HT-29 (cell line): ENCODE measurements at places on chromosomes 12 and 14.

- DNase-seq, result no peak
Observed at GRCh38 chr12:122850695-122851350, 15.6 kb downstream of the HIP1R start.

DNA sequence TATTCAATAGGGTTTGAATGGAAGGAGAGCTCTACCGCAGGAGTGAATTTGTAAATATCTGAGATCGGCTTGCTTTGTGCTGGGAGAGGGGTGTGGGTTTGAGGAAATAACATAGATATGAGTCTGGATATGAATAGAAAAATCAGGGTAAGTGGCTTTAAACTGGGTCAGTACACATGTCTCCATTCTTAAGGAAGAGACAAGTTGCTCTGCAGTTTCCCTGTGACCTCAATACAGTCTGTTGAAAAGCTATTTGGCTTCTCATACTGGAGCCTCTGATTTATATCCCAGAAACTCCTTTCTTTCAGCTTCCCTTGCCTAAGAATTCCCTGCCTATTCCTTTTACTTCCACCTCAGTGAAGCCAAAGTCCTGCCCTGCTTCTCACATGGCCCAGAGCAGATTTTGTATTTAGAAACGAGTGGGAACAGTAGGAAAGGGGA is 153.5 kb upstream of the ATF7IP start:
- DNase-seq, result peak; percentile 9

DNA sequence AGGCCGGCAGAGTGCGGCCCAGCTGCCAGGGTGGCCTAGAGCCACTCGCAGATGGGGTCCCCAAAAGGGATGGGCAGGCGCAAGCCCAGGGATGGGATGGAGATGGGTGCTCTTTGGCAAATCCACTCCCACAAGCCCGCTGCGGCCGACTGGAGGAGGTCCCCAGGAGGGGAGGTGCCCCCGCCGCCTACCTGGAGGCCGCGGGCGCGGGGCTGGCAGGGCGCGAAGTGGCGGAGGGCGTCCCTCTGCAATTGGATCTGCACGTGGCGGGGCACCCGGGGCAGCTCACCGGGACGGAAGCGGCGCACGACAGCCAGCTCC is 730 bp downstream of the PPP1R3E start:
- DNase-seq, result no peak

DNA sequence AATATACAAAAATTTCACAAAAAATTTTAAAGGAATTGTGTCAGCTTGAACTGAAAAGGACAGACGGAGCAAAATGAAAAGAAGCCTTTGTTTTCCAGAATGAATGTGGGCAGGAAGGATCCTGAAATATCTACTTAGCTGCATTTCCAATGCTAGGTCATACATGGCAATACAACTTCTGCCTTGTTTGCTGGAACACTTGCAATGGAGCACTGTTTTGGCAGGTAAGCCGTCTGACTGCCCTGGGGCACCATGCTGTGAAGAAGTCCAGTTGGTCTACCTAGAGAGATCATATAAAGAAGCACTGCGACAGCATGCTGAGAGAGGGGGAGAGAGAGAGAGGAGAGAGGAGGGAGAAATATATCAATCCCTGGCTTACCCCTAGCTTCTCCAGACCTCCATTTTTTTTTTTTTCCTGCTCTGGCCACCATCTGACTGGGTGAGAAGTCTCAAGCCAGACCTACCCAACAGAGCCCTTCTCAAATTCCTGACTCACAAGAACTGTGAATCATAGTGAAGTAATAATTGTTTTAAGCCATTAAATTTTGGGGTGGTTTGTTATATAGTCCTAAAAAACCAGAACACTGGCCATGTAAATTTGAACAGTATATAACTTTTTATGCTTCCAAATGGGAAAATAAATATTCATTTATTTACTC is 97.1 kb upstream of the PRICKLE1 start:
- DNase-seq, result no peak

GRCh38 chr12:88753066-88753465 is 172.8 kb upstream of the KITLG start:
- no peak for DNase-seq

- DNase-seq, result no peak
Observed at GRCh38 chr12:46900734-46901463, 75.1 kb upstream of the SLC38A4 start.

GRCh38 chr14:66398437-66398836 is 87.7 kb upstream of the CCDC196 start:
- no peak for DNase-seq

- no peak for DNase-seq
Observed at GRCh38 chr14:74572726-74573301, 39.2 kb downstream of the LTBP2 start.

- DNase-seq, result no peak
Observed at GRCh38 chr12:51850081-51850964, 1.8 kb upstream of the FIGNL2 start.

DNA sequence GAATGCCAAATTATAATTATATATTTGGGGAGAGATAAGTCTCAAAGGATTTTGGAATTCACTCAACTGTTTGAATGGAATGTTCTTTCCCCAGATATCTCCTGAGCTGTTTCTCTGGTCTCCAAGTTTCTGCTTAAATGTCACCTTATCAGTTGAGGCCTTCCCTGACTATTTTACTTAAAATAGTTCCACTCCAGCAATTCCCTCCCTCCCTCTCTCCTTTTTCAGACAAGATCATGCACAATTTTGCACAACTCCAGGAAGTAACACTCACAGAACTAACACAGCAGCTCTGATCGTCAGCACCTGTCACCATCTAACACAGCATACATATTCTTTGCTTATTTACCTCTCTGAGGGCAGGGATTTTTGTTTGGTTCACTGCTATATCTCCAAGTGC is 12.5 kb downstream of the BTG1 start:
- DNase-seq, result no peak

GRCh38 chr12:111275308-111275707 is 93.6 kb downstream of the PHETA1 start:
- DNase-seq, result no peak

- no peak for DNase-seq
Observed at GRCh38 chr14:49497267-49497666, 88.9 kb downstream of the RPS29 start.

DNA sequence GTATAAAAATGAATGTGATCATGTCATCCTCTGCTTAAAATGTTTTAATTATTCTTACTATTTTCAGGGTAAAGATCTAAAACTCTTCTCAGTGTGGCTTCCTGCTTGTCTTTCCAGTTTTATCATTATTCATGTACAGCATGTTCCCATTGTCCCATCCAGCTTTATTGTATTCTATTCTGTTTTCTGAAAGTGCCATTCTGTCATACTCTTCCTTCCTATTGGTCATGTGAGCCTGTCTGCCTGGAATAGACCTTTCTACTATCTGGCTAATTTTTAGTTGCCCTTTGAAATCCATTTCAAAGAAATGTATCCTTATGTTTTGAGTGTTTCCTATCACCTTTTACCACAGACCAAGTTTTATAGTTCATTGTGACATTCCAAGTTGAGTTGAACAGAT is 34.9 kb downstream of the PALS1 start:
- no peak for DNase-seq

DNA sequence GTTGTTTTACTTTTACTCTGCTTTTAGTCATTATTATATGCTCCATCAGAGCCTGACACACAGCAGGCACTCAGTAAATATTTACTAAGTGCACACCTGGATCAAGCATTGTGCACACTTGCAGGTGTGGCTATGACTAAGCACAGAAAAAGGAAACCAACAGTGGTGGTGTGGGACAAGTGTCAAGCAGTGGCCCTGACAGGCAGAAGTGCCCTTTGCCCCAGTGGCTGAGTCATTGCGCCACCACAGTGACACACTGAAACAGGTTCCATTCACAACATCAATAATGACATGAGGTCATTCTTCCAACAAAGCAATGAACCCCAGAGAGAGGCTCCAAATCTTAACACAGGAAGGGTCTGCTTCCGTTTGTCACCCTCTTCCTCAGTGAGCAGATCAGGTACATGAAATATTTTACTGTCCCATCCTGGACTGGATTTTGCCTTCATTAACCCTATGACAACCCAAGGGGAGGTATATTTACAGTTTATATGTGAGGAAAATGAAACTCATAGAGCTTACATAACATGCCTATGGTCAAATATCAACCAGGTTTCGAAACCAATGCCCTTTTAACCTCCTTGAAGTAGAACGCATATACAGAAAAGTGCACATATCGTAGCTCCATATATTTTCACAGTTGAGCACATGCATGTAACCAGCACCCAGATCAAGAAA is 82.6 kb upstream of the GTF2A1 start:
- peak; percentile 90 for DNase-seq

DNA sequence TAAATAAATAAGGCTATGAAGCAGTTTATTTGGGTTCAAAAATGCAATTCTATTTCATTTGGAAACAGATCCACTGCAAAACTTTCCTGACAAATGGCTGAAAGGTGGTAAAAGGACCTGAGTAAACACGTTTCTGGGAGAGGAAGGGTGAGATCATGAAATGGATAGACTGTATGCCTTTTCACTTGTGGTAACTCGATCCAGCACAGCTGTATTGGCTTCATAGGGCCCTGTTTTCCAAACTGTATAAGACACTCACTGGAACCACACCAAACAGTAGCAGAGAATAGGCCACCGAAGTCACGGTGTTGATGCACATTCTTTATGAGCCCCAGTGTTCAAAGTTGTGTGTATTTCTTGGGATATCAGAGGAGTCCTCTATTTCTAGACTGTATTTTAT is 325.2 kb upstream of the DIO2 start:
- DNase-seq, result no peak

GRCh38 chr14:73936548-73936947 is 13.3 kb downstream of the FAM161B start:
- DNase-seq, result no peak

DNA sequence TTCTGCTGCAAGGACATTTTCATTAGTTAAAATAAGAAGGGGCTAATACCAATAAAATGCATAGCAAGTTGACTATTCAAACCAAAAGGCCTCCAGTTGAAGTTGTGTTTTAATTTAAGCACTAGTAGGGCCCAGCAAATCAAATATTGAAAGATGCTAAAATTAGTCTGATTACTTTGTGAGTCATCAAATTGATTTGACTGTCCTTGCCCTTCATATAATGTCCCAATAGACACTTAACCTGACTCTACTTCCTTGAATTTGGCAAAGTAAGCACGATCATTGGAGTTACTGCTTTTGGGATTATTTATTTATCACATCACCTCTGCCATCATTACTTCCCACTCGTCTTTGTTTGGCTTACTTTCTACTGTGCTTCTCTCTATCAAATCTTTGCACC is 798.5 kb downstream of the DIO2 start:
- DNase-seq, result no peak

DNA sequence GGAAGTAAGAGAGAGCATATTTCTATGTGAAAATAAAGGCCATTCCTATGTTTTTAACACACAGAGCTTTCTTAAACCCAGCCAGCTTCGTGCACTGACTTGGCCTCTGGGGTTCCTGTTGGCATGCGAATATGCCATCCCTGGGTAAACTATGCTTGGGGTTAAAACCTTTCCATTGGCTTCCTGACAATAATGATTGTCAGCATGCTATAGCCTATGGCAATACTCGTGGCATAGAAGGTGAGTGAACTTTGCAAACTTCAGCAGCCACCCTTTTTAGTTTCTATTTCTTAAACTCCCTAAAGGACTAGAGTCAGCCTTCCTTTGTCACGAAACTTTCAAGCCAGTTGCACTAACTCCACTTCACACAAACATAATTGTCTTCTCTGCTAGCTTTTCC is 148.4 kb upstream of the RGS6 start:
- DNase-seq, result no peak

DNA sequence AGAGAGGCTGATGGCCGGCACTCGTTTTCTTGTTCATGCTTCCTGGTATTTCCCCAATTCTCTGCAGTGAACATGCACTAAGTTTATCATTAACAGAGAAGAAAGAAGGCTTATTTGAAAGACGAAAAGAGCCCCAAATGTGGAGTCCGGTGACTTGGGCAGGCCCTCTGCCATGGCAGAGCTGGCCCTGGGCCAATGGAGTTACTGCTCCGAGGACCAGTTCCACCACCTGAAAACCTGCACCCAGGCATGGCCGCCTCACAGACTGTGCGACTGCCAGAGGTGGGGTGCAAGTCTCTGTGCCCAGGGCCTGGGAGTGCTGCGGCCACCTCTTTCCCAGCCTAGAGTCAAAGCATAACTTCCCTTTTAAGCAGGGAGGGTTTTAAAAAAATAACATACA is 24.9 kb downstream of the DEGS2 start:
- peak; percentile 25 for DNase-seq

DNA sequence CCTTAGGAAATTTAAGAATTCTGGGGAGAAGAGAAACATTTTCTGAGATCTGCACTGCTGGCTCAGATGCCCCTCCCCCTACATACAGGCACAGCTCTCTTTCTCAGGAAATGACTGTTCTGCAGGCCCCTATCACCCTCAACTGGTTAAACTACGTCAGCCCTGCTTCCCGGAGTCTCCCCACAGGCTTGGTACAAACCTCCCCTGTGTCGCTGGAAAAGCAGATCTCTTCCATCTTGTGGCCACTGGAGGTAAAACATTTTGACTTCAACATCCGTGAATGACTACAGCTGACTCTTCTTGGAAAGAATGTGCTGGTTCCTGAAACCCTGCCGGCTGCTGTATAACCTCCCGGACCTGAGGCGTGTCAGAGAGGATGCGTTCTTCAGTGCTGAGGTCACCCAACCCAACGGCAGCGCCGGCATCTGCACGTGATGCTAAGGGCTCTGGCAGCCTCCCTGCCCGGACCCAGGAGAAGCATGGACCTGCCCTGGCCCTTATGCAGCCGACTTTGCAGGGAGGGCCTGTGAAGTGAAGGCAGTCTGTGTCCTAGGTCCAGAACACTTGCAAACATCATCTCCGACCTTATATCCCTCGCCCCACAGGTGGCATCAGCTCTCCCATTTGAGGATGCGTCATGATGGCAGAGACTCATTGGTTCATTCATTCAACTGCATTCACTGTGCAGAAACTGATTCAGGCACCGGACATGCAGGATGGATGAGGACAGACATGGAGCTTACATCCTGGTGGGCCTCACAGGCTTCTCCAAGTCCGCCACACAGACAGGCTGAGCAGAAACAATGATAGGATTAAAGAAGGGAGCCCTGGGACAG is 129.2 kb downstream of the GCH1 start:
- DNase-seq, result peak; percentile 82

- peak; percentile 35 for DNase-seq
Observed at GRCh38 chr14:70086685-70087379, 101.9 kb downstream of the SLC8A3 start.

DNA sequence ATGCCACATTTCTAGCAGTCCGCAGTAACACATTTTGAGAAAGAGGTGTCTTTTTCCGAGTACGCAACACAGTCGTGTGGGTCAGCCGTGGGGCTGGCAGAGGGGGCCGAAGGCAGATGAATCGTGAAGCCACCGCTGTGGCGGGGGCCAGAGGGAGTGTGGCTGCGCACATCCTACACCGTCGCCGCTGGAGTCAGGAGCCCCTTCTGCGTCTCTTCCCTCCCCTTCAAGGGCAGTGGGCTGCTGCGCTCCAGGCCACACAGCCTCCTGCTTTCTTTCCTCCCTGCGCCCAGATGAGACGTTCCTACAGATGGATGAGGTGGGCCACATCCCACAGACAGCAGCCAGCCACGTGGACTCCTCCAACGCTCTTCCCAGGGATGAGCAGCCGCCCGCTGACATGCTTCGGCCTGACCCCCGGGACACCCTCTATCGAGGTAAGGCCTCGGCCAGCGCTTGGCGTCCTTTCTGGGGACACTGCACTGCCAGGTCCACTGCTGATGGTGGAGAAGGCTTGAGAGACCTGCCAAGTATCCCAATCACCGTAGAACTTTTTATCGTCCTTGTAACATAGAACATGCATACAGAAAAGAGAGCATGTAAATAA is 89.8 kb downstream of the B4GALNT3 start:
- DNase-seq, result no peak

GRCh38 chr12:20210621-20211215 is 157.6 kb upstream of the PDE3A start:
- DNase-seq, result no peak
